ENCODE measurements at places on chromosomes 6 and 20. TPM values are rescaled to one million over a fixed set of nuclear protein-coding genes. Genes with fewer than 3 reads are reported as not detected.

- no peak overlapping the region for H3K4me3 ChIP-seq
- DNase-seq: no peak
- peaks cover 8% of the 10 kb centered on the region for H3K27me3 ChIP-seq
- no peak overlapping the region for H3K27ac ChIP-seq
- no peaks in the 10 kb centered on the region for H3K36me3 ChIP-seq
Measured at GRCh38 chr20:625360-625932, 15.3 kb upstream of the TCF15 start.

DNA sequence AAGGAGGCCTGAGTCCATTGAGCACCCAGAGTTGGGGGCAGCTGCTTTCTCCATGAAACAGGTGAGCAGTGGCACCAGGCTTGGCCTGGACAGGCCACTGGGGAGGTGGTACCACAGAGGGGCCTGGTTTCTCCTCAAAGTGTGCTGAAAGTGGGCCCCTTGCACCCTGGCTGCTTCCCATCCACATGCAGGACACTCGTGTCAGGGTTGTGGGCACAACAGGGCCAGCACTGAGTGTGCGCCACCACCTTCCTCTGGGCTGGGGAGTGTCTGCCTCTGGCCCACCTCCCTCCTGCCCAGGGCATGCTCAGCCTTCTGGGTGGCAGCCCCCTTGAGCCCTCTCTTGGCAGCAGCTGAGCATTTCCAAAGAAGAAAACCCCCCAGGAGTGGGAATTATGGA is 5.2 kb upstream of the SLC22A1 start:
- no peak for DNase-seq
- H3K36me3 ChIP-seq: no peaks in the 10 kb centered on the region
- no peak overlapping the region for H3K4me3 ChIP-seq
- no peaks in the 10 kb centered on the region for H3K4me1 ChIP-seq
- no peak overlapping the region for H3K27ac ChIP-seq

DNA sequence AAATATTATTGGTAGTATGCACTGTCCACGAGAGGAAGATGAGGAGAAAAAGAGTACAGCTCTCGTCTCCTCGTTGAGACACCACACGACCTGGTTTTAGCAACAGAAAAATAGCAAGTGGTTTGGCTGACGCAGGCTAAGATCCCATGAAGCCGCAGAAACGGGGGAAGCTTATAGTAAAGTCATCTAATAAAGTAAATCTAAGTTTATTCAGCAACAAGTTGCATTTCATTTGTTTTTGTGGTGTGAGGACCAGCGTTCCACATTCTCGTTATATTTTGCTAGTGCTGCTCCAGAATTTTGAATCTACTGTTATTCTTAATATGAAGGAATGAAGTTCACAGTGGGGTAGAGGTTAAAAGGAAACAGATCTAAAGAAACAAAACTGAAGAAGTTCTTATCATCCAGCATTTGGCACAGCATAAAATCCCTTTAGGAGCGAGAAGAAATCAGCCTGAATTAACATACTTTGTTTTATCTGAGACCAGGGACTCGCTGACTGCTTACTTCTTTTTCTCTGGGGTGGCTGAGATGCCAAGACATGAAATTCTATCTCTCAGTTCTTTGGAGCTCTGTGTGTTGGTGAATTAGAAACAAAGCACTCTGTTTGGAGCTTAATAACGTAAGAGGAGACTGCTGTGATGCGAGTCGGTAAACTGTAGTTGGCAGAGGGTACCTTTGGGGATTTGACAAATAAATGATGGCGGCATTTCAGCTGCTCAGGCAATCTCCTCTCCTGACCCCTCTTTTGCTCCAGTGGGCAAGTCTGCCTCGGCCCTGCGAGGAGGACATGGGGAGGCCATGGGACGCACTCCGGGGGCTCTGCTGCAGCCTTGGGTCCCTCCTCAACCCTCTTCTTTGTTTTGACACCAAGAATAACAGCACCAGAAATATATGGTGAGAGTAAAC is 24.9 kb upstream of the IRF4 start:
- H3K27me3 ChIP-seq: peaks cover 11% of the 10 kb centered on the region
- no peaks in the 10 kb centered on the region for H3K4me1 ChIP-seq
- no peak overlapping the region for H3K4me3 ChIP-seq
- H3K36me3 ChIP-seq: no peaks in the 10 kb centered on the region
- no peak overlapping the region for H3K27ac ChIP-seq
- no peak for DNase-seq

- no peak overlapping the region for H3K4me3 ChIP-seq
- no peak overlapping the region for H3K27ac ChIP-seq
- DNase-seq: no peak
- H3K27me3 ChIP-seq: no peaks in the 10 kb centered on the region
- no peaks in the 10 kb centered on the region for H3K4me1 ChIP-seq
- no peaks in the 10 kb centered on the region for H3K36me3 ChIP-seq
Measured at GRCh38 chr6:163170294-163170883, 244.1 kb upstream of the QKI start.

DNA sequence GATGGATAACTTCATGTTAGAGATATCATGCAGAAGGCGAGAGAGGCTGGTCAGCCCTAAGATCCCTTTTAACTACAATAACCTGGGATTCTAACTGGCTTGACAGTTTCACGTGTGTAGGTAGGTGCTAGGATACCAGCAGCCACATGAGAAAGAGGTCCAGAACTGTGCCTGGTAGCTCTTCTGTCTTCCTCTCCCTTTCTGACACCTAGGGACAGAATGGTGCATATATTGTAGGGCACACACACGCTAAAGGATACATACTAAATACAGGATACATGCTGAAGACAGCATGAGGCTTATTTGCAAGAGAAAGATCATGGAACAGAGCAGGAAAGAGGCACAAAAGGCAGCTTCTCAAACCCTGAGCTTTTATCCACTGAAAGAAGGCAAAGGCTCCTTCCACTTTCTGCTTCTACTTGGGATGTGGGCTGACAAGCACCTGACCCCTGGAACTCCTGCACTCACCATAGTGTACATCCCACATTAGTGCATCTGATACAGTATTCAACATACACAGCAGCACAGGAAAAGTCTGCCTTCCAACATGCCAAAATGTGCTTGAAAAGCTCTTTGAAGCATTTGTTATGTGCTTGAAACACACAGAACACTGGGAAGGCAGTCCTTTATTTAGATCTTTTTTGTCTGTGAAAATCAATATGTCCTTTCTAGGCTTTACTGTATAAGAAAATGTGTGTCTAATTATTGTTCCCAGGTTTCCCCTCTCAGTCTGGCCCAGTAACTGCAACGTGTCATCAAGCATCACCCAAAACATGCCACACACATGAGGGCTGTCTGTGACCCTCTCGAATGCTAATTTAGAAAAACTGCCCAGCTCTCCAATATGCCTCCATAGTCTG is 3.2 kb downstream of the SLC22A23 start:
- peaks cover 19% of the 10 kb centered on the region for H3K4me1 ChIP-seq
- no peak for DNase-seq
- H3K27ac ChIP-seq: no peak overlapping the region

DNA sequence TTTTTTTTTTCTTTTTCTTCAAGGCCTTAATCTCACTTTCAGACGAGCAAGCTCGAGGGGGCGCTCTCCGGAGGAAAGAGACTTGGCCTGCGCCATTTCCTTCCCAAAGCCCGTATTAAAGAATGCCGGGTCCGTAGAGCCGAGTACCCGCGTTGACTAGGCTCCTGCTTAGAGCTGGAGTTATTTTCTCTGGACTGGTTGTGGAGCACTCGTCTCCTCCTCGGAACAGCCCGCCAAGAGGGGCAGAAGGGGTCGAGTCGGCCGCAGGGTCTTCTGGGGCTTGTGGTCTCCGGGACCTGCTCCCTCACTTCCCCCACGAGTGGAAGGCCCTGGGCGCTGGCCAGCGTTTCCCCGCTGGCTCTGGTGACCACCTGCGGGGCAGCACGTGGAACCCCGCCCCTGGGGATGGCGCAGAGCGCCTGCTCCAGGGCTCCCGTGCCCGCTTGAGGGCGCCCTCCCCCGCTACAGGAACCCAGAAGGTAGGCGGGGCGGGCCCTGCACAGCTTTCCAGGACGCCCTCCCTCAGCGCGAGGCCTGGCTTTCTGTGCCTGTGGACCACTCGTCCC is 2.7 kb upstream of the MEI4 start:
- H3K4me3 ChIP-seq: no peak overlapping the region
- H3K36me3 ChIP-seq: no peaks in the 10 kb centered on the region
- no peaks in the 10 kb centered on the region for H3K4me1 ChIP-seq
- H3K27ac ChIP-seq: no peak overlapping the region
- DNase-seq: no peak

DNA sequence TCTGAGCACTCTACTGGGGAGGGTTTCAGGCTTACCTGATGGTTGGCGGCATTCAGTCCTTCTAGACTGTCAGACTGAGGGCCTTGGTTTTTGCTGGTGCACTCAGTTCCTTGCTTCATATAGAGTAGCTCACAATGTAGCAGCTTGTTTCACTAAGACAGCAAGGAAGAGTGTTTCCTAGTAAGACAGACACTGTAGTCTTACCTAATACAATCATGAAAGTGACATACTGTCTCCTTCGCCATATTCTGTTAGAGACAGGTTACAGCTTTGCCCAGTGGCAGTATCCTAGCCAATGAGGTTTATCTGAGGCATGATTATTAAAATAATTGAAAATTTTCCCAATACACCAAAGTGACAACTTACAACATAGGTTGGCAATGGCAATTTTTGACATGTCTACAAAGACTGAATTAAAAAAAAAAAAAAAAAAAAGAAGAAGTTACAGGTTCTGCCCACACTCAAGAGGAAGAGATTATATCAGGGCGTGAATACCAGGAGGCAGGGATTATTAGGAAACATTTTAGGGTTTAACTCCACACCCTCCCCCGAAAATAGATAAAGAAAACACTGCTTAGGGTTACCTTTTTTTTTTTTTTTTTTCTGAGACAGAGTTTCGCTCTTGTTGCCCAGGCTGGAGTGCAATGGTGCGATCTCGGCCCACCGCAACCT is 66.8 kb downstream of the SCAND1 start:
- no peaks in the 10 kb centered on the region for H3K36me3 ChIP-seq
- H3K4me3 ChIP-seq: no peak overlapping the region
- no peak for DNase-seq
- H3K4me1 ChIP-seq: peaks cover 11% of the 10 kb centered on the region

The PBOV1 gene
- not detected for total RNA-seq

The SLC32A1 gene
- total RNA-seq: not detected

The OXT gene
- total RNA-seq: not detected

The UST gene
- total RNA-seq: 15.3 TPM

The IL17F gene
- total RNA-seq: not detected

The OR2J3 gene
- total RNA-seq: not detected

Data from astrocyte (in vitro differentiated cells and primary cell).